Stimulated activated memory B cell treated with anti-CD40 and anti-IgM and Interleukin-4, amounts not matched to agents 10 μg/mL and 1 μg/mL and 100 μg/mL, for 72 hours (primary cell): ENCODE measurements at places on chromosomes 16 and 17.

DNA sequence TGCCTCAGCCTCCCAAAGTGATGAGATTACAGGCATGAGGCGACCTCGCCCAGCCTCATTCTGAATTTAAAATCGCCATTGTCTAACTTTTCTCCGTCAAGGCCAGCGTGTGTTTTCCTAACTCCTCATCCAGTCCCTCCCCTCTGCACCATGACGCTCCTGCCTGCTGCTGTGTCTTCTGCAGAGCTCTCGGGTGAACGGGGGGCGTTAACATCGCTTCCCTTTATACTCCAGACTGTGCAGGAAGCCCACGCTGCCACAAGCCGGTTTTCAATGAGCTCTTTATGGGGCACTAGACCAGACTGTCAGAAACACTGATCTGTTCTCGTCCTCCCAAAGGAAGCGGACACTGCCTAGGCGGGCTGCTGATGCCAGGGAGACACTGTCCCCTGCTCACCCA is 13.2 kb downstream of the AANAT start:
- ATAC-seq, result peak; percentile 32

GRCh38 chr16:12060751-12061150 is 84.2 kb downstream of the SNX29 start:
- ATAC-seq, result no peak

- no peak for ATAC-seq
Observed at GRCh38 chr17:50266384-50267073, 7.7 kb upstream of the TMEM92 start.

DNA sequence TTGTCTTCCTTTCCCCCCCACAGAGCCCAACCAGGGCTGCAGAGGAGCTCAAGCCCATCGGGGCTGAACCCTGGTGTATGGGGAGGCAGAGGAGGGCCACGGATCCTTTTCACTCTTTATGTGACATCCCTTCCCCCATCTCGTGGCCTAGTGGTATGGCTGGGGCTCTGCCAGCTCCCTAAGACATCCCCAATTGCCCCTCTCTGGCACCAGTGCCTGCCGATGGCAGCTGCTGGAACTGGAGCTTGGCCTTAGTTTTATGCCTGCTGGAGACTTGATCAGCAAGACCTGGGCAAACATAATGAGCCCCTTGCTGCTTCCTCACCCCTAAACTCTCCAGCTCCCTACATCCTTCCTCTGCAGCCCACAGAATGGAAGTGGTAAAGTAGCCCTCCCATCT is 8.0 kb upstream of the TOP2A start:
- peak; percentile 24 for ATAC-seq

- no peak for ATAC-seq
Observed at GRCh38 chr17:46785696-46786095, 32.8 kb downstream of the WNT3 start.

DNA sequence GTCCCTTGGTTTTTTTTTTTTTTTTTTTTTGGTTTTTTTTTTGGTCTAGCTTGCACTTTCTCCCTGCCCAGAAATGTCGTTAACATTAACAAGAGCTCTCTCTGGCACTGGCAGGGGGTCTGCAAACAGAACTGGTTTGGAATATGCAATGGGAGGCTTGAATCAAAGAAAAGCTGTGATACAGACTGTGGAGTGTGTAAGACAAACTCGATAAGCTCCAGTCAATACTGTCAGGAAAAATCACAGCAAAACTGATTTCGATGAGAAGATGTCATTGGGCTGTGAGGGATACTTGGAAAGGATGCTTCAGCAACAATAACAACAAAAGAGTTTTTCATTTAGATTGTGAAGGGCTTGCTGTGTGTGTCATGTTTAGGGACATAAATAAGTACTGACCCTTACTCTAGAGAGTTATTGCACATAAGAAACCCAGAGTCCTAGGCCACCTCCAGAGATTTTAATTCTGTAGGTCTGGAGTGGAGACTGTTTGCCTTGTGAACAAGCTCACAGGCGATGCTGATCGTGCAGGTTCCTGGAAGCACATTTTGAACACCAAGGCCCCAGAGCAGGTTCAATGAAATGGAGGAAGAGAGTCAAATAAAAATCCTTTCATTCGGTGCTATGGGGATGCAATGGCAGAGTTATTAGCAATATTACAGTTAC is 470.7 kb upstream of the RBFOX1 start:
- no peak for ATAC-seq

DNA sequence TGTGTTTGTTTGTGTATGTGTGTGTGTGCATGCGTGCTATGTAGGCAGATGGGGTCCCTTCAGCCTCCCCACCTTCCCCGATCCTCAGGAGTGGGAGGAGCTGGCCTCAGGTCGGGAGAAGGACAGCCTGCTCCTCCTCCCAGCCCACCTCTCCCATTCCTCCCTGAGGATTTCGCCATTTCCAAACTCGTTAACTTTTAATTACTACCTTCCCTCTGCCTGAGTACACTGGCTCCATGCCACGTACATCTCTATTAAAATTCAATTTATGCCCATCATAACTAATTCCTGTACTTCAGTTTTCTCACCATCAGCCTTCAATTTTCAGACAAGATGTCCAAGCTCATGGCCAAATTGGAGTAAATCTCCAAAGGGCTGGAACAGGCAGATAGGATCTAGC is 148.6 kb downstream of the SDK2 start:
- no peak for ATAC-seq

DNA sequence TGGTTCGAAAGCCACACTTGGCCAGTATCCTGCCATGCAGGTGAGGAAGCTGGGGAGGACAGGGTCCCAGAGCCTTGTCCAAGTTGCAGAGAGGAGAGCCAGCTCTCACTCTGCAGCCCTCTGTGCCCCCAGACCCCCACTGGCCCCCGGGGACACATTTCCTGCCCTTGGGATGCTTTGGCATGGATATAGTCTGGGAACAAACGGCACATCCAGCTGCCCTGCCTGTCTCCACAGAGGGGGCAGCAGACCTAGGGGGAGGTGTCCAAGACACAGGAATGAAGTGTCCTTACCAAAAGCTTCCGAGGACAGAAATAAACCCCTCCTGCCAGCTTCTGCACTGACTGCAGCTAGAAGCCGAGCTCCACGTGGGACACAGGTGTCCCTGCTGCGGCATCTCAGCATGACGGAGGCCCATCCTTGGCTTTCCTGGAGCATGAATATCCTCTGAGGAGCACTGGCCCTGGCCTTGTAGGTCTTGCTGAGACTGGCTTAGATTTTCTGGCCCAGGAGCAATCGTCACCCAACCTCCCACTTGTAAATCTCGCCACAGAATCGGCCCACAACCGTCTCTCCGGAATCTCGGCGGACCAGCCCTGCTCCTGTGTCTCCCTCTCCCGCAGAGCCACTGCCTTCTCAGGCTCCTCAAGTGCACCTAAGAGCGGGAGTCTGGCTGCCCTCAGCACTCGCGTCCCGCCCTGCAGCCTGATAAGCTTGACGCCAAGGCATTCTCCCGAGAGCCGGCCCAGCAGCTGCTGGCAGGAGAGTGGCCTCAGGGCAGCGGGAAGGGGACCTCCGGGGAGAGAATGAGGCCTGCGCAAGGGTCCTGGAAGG is 1.1 kb upstream of the CAPN15 start:
- ATAC-seq, result no peak
